Sigmoid colon (tissue), 7 donors: ENCODE measurements at places on chromosomes 7 and 10. TPM values are rescaled to one million over a fixed set of nuclear protein-coding genes. Genes with fewer than 3 reads are reported as not detected.

Gene VENTX
- 1.4 TPM for total RNA-seq

DNA sequence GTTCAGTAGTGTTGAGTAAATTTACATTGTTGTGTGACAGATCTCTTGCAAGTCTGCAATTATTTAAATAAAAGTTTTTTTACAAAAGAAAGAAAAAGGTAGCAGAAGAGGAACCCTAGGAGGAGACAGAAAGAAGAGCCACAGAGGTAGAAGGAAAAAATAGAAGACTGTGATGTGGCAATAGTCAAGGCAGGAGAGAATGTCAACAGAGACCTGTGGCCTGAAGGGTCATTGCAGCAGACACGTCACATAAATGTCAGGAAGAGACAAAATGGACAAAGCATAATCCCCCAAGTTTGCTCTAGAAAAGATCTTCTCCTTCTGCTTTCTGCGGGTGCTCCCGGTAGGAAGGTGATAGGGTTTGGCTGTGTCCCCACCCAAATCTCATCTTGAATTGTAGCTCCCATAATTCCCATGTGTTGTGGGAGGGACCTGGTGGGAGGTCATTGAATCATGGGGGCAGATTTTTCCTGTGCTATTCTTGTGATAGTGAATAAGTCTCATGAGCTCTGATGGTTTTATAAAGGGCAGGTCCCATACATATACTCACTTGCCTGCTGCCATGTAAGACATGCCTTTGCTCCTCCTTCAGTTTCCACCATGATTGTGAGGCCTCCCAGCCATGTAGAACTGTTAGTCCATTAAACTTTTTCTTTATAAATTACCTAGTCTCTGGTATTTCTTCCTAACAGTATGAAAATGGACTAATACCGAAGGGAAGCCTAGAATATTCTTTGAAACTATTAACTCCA is 41.1 kb upstream of the KDM7A start:
- DNase-seq, result no peak
- no peaks in the 10 kb centered on the region for H3K36me3 ChIP-seq
- no peak overlapping the region for H3K27ac ChIP-seq
- H3K4me3 ChIP-seq, result no peak overlapping the region
- no peaks in the 10 kb centered on the region for H3K27me3 ChIP-seq

Gene STOX1
- 1.7 TPM for total RNA-seq

DNA sequence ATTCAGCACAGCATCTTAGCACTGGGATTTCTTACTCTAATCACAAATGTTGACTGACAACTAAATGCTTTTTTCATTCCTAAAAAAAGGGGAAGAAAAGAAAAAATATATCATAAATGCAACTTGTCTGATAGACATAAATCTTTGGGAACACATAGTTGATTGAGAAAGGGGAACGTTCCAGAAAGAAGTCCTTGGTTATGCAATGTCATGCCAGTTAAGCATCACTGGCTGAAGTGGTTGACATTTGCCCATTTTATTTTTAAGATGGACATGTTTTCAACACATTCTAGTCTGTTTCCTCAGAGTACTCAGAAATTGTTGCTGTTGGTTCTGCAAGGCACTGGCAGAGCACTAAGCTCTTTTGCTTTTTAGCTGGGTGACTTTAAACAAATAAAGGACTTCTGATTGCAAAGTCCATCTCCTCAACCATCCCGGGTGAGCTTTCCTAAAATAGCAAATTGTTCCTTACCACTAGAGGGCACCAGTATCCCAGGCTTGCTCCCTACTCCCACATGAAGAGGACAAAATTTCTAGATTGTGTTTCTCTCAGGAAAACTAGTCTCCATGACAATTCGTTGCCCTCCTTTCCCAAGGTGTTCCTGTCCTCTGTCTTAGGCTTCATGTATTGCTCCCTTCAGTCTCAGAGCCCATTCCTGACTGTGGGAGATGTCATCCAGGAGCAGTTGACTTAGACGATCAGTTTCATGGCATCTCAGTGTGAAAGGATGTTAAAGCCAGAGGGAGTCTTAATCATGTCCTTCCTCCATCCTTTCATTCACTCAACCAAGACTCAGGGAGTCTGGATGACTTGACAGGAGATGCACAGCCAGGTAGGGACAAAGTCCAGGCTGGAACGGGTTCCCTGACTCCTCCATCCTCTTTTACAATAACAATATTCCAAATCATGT is 23.9 kb downstream of the OPALIN start:
- H3K27ac ChIP-seq, result no peak overlapping the region
- DNase-seq, result no peak

Gene OPN4
- not detected for total RNA-seq

Gene PDZD7
- 1.1 TPM for total RNA-seq

Gene ING3
- total RNA-seq, result 33.1 TPM

Gene A1CF
- total RNA-seq, result 0.36 TPM

Gene CAV1
- 582 TPM for total RNA-seq
